ENCODE measurements at places on chromosomes 6 and 20.

DNA sequence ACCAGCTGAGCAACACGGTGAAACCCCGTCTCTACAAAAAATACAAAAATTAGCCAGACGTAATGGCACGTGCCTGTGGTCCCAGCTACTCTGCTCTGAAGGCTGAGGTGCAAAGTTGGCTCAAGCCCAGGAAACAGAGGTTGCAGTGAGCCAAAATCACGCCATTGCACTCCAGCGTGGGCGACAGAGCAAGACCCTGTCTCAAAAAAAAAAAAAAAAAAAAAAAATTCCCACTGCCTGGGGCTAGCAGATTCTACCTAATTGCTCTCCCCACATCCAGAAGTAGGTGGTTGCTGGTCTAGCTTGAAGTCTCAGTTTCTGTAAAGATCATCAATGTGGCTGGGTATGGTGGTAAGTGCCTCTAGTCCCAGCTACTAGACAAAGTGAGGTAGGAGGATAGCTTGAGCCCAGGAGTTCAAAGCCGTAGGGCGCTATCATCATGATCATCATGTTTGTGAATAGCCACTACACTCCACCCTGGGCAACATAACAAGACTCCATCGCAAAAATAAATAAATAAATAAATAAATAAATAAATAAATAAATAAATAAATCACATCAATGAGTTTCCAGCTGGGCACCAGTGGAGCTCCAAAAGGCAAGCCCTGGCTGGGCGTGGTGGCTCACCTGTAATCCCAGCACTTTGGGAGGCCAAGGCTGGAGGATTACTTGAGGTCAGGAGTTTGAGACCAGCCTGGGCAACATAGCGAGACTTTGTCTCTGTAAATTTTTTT lies 6.3 kb upstream of the AP5S1 start:
- DNase-seq: no peak

GRCh38 chr20:43842126-43843020 lies 72.3 kb upstream of the TOX2 start:
- no peak for DNase-seq

- no peak for DNase-seq
Observed at GRCh38 chr20:24891546-24892393, 57.3 kb upstream of the CST7 start.

DNA sequence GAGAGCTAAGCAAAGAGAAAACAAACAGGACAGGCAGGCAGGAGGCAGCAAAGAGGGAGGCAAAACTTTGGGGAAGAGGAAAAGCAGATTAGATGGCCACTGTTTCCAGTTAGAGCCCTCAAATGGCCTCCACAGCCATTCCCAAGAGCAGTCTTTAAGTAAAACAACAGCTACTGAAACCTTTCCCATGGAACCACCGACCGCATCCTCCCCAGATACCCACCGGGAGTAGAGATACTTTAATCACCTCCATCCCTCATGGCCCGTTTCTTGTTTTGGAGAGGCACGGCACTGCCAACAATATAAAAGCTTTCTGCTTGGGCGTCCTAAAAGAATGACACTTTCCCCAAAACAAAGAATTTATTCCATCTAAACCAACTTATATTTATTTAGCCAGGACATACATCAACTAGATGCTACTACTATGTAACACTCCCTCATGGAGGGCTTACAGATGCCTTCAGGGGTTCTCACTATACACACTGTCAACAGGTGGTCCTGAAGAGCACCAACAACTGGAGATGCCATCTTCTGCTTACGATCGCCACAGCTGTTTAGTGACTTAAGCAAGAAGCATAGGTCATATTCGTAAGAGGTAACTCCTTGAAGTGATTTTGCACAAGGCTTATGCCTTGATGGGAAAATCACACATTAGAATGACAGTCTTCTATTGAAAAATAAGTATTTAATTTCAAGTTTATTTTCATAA lies 43.4 kb downstream of the CNKSR3 start:
- no peak for DNase-seq

DNA sequence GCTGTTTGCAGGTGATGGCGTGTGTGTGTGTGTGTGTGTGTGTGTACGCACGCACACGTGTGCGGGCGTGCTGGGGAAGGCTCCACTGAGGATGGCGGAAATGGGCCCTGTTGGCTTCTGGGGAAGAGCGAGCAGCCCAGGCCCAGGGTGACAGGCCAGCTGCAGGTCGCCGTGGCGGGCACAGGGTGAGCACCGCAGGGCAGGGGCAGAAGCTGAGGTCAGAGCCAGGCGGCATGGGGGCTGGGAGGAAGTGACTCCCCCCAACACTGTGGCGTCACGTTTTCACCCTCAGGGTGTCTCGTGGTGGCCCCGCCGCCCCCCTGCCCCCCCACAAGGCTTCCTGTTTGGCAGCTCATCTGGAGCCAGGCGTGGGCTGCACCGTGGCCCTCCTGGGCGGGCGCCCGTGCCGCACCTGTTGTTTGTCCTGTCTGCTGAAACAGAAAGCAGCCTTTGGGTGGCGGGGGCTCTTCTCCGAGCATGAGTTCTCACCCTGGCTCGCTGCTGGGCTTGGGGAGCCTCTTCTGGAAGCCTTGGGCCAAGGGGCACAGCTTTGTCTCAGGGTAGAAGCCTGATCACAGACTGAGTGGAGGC lies 7.1 kb downstream of the RBM38 start:
- peak; percentile 67 for DNase-seq

DNA sequence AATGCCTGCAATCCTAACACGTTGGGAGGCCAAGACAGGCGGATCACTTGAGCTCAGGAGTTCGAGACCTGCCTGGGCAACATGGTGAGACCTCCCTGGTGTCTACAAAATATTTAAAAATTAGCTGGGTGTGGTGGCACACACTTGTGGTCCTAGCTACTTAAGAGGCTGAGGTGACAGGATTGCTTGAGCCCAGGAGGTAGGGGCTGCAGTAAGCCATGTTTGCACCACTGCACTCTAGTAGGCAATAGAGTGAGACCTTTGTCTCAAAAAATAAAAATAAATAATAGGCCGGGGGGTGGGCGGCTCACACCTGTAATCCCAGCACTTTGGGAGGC lies 18.3 kb upstream of the RIPOR3 start:
- DNase-seq: no peak

DNA sequence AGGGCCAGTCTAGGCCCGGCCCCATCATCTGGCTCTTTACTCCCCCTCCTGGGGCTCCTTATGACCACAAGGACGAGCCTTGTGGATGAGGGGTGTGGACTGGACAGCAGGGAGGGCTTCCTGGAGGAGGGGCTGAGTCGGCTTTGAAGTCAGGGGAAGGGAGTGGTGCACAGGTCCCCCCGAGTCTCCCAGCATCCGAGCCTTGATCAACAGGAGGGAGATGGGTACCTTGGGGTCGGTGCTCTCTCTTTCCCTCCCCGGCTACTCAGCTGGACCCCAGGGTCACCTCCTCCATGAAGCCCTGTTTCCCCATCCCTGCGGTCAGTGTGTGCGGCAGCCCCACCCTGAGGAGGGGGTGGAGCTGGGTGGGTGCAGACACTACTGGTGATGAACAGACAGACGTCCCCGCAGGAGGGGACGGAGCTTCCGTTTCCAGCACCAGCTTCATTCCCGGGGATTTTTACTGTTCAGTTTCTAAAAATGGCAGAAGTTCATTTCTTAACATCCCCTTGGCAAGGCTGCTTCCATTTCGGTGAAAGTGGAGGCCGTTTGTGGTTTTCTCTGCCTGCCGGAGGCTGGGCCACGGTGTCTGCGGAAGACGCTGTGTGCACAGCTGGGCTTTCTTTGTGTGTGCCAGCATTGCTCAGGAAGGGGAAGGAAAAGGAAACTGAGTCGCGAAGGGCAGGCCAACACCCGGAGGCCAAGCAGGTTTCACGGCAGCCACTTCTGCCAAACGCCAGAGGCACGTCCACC lies 19.6 kb downstream of the NTSR1 start:
- no peak for DNase-seq

DNA sequence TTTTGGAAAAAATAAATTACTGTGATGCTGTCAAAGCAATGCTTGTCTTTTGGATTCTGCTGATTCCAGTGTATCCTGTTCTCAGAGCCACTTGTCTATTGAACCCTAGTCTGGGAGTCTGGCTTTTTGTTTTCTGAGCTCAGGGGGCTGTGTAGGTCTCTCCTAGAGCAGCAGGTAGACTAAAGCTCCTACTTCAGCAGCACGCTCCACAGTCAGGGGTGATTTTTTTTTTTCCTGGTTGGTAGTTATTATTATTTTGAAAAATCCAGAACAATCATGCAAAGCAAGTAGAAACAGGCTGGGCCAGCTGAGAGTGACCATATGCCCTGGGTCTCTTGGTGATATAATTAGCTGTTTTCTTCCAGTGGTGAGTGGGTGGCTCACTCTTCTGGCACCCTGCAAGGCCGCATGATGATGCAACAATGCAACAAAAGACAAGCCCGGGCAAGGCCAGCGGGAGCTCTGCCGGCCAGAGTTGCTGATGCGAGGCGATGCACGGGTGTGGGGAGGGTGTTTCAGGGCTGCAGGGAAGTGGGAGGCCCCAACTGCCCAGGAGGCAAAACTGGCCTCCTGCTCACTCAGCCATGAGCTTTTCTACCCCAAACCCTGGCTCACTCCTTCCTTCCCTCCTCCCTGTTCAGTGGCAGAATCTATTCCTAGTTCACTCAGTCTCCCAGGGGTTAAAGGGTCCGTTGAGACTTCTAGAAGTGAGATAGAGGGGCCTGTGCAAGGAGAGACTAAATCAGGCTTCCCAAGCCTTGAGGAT lies 11.5 kb upstream of the CDKN1A start:
- DNase-seq: no peak

- DNase-seq: no peak
Observed at GRCh38 chr6:151412909-151413308, 21.6 kb upstream of the ZBTB2 start.

GRCh38 chr20:62679978-62680589 lies 28.6 kb upstream of the NTSR1 start:
- DNase-seq: no peak

- DNase-seq: no peak
Observed at GRCh38 chr6:126134491-126134890, 148.2 kb downstream of the TRMT11 start.
